ENCODE measurements at places on chromosomes 3 and 15. TPM values are rescaled to one million over a fixed set of nuclear protein-coding genes. Genes with fewer than 3 reads are reported as not detected.
A peak's percentile ranks its signal among the peaks of the same experiment; 100 is the strongest.

DNA sequence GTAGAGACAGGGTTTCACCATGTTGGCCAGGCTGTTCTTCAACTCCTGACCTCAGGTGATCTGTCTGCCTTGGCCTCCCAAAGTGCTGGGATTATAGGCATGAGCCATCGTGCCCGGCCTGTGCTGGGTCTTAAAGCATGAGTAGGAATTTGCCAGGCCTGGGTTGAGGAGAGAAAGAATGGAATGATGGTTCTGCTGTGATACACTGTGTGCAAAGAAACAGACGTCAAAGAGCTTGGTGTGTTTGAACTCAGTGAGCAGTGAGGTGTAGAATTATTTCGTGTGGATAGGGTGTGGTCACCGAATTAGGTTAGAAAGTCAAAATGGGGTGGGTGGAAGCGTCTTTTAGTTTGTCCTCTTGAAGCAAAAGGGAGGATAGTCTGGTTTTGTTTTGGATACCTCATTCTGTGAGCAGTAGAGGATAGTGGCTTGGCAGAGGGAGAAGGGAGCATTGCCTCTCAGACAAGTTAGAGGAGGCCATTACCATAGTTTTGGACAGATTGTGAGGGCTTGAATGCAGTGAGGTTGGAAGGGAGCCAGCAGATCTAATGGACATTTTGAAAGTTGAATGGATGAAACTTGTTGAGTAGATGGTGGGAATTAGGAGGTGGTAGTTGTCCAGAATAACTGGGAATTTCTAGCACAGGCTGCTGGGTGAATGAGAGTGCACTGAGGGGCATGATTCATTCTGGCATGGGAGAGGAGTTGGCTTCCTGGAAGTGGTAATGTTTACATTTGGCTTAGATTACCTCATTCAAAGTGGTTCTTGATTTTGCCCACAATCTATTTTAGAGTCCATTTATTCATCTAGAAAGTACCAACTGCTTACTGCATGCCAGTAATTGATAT is 27.2 kb downstream of the AKAP13 start:
- H3K4me1 ChIP-seq, result peaks cover 70% of the 10 kb centered on the region
- H3K4me3 ChIP-seq, result 0 out of 2 replicates have a peak overlapping the region, but pooled peaks have one; percentile 1
- no peak for DNase-seq

Gene C3orf33
- 3.2 TPM for total RNA-seq

DNA sequence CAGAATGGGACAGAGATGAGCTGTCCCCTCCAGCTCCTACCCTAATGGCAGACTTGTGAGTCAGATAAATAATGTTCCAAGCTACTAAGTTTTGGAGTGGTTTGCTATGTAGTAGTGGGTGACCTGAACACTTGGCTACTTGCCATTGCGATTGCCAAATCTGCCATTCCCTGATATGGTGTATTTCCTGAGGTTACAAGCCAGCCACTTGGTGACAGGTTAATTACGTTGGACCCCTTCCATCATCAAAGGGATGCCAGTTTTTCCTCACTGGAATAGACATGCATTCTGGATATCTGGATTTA is 33.6 kb downstream of the MORF4L1 start:
- H3K27ac ChIP-seq, result no peak overlapping the region
- peak; percentile 32 for DNase-seq
- H3K4me3 ChIP-seq, result no peak overlapping the region
- peaks cover 3% of the 10 kb centered on the region for H3K4me1 ChIP-seq

Gene NDN
- total RNA-seq, result not detected

Gene CHRD
- 1.4 TPM for total RNA-seq
